ENCODE measurements at places on chromosomes 13 and 19.

DNA sequence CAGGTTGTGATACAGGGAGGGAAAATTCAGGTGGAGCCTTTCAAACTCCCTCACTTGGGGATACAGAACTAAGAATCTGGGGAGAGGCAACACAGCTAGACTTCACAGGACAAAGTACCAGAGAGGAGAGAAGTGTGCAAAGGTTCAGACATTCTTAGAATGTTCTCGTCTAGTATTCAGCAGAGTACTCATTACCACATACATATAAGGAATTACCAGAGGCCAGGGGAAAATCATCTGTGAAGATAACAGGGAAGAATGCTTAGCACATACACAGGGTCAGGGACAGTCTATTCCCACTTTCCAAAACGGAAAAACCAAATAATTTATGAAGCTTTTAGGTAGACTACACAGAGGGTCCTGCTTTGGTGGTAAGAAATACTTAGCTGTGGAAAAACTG is 58.1 kb downstream of the TRPC4 start:
- no peak overlapping the region for H3K4me3 ChIP-seq
- no peaks in the 10 kb centered on the region for H3K4me1 ChIP-seq
- no peaks in the 10 kb centered on the region for H3K27me3 ChIP-seq
- H3K27ac ChIP-seq = no peak overlapping the region

- H3K27me3 ChIP-seq = no peaks in the 10 kb centered on the region
- no peak overlapping the region for H3K27ac ChIP-seq
- no peak for DNase-seq
- H3K36me3 ChIP-seq = no peaks in the 10 kb centered on the region
These were observed 196.8 kb downstream of the RAP2A start for GRCh38 chr13:97630725-97631124.

GRCh38 chr19:56103027-56103614 is 18.0 kb downstream of the ZNF787 start:
- DNase-seq = no peak
- H3K4me3 ChIP-seq = no peak overlapping the region
- H3K36me3 ChIP-seq = peaks cover 29% of the 10 kb centered on the region
- H3K27ac ChIP-seq = no peak overlapping the region
- peaks cover 12% of the 10 kb centered on the region for H3K4me1 ChIP-seq

DNA sequence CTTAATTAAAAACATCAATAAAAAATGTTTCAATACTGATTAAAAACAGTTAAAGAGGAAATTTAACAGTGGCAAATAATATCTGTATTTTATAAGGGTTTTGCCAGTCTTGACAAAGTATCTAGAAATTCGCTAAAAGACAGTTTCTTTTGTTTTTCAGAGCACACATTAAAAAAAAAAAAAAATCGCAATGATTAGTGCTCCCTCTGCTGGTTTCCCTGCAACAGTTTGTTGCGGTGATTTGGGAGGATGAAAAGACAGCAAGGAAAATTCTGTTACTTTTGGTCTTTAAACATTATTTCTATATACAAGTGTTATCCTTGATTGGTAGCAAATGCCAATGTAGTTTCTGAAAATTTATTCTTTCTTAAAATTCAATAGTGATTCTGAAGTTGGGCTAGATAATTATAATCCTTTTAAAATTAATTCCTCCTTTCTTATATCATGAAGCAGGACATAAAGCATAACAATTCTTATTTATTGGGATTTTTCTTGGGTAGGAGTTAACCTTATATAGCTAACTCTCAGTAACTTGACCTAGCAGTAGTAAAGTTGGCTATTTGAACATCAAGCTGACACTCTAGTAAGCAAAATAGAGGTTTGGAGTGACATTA is 23.1 kb upstream of the SPRY2 start:
- DNase-seq = no peak
- no peak overlapping the region for H3K27ac ChIP-seq
- H3K36me3 ChIP-seq = no peaks in the 10 kb centered on the region
- no peaks in the 10 kb centered on the region for H3K27me3 ChIP-seq

GRCh38 chr19:35557539-35558399 is 5.7 kb downstream of the ATP4A start:
- no peak overlapping the region for H3K27ac ChIP-seq
- DNase-seq = no peak
- H3K27me3 ChIP-seq = peaks cover 9% of the 10 kb centered on the region

- H3K27ac ChIP-seq = no peak overlapping the region
- H3K27me3 ChIP-seq = no peaks in the 10 kb centered on the region
- no peak overlapping the region for H3K4me3 ChIP-seq
- no peaks in the 10 kb centered on the region for H3K4me1 ChIP-seq
- no peak for DNase-seq
These were observed 29.9 kb downstream of the TINCR start for GRCh38 chr19:5537870-5538269.

DNA sequence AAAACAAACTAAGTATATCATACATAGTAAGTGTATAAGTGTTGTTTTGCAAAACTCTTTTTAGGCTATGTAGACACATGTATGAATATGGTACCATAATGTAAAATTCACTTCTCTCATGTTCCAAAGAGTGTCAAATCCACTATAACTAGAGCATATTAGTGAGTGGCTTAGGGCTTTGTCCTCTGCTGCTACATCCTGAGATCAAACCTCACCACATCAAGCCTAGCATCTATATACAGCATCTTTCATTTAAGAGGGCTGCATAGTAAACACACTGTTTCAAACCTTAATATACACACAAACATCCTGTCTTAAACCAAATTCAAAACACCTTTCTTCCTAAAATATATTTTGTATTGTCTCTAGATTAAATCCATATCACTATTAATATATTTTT is 38.7 kb downstream of the ELF1 start:
- no peaks in the 10 kb centered on the region for H3K4me1 ChIP-seq
- peak overlapping the region; percentile 20 for H3K4me3 ChIP-seq
- no peak overlapping the region for H3K27ac ChIP-seq
- no peaks in the 10 kb centered on the region for H3K36me3 ChIP-seq
- DNase-seq = no peak
- no peaks in the 10 kb centered on the region for H3K27me3 ChIP-seq

DNA sequence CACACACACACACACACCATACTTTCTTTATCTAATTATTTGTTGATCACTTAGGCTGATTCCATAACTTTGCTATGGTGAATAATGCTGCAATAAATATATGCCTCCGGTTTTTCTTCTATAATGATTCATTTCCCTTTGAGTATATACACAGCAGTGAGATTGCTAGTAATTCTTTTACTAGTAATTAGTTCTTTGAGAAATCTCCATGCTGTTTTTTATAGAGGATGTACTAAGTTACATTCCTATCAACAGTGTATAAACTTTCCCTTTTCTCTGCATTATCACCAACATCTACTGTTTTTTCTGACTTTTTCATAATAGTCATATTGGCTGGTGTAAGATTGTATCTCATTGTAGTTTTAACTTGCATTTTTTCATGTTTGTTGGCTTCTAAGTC is 1405.1 kb downstream of the PCDH9 start:
- H3K27ac ChIP-seq = no peak overlapping the region
- H3K4me1 ChIP-seq = no peaks in the 10 kb centered on the region

- H3K27ac ChIP-seq = no peak overlapping the region
- H3K4me3 ChIP-seq = no peak overlapping the region
- H3K27me3 ChIP-seq = no peaks in the 10 kb centered on the region
These were observed 6.0 kb downstream of the PLPPR2 start for GRCh38 chr19:11361037-11361770.

GRCh38 chr19:45827459-45828093 is 12.5 kb upstream of the RSPH6A start:
- no peak overlapping the region for H3K27ac ChIP-seq
- peaks cover 100% of the 10 kb centered on the region for H3K36me3 ChIP-seq
- DNase-seq = no peak
- no peaks in the 10 kb centered on the region for H3K4me1 ChIP-seq
- no peak overlapping the region for H3K4me3 ChIP-seq
- no peaks in the 10 kb centered on the region for H3K27me3 ChIP-seq

- H3K27me3 ChIP-seq = no peaks in the 10 kb centered on the region
- no peaks in the 10 kb centered on the region for H3K36me3 ChIP-seq
- no peak overlapping the region for H3K27ac ChIP-seq
- no peaks in the 10 kb centered on the region for H3K4me1 ChIP-seq
These were observed 945.5 kb upstream of the SLC10A2 start for GRCh38 chr13:104011505-104012241.

DNA sequence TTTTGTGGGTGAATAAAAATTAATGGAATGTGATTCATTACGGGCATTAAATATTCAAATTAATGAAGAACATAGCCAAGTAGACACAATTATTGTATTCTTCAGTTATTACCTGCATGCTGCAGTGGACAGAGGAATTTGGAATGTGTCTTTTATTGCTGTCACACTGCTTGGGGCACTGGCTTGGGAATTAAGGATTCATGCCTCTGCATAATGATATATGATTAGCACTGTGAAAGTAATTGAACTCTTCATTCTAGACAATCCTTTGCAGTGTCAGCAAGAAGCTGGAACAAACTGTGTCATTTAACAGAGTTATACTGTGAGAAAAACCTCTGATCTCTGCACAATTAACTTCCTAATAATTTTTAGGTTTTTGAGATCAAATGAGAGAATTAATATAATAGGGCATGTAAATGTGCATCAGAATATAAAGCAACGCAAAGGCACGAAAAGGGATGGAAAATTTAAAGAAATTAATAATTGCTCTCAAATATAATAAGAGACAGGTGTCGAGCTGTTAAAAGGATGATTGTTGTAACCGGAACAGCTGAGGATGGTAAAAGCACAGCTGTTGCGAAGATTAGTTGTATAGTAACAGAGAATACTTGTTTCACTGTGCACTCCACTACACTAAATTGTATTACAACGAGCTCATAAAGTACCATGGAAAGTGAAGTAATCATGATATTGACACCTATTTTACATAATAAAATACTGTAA is 235.1 kb upstream of the MIR17HG start:
- H3K36me3 ChIP-seq = no peaks in the 10 kb centered on the region
- no peaks in the 10 kb centered on the region for H3K4me1 ChIP-seq
- no peak for DNase-seq
- H3K27me3 ChIP-seq = no peaks in the 10 kb centered on the region
- H3K27ac ChIP-seq = no peak overlapping the region
- H3K4me3 ChIP-seq = no peak overlapping the region

DNA sequence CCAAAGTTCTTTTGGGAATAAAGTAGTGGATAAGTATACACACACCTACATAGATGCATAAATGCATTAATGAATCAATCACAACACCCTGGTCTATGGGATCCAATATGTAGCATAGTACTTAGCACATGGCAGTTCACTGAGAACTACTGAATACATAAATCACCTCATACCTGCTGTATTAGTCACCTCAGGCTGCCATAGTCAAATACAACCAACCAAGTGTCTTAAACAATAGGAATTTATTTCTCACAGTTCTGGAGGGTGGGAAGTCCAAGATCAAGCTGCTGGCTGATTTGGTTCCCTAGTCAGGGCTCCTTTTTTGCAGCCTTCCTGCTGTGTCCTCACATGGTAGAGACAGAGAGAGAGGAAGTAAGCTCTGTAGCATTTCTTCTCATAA is 228.2 kb downstream of the NHLRC3 start:
- H3K4me3 ChIP-seq = no peak overlapping the region
- H3K4me1 ChIP-seq = no peaks in the 10 kb centered on the region
- DNase-seq = no peak
- no peaks in the 10 kb centered on the region for H3K27me3 ChIP-seq

GRCh38 chr19:47446534-47447469 is 24.9 kb downstream of the SLC8A2 start:
- no peaks in the 10 kb centered on the region for H3K4me1 ChIP-seq
- no peak for DNase-seq
- H3K36me3 ChIP-seq = no peaks in the 10 kb centered on the region
- H3K27ac ChIP-seq = no peak overlapping the region

GRCh38 chr13:30806784-30807183 is 71.4 kb downstream of the ALOX5AP start:
- no peak overlapping the region for H3K4me3 ChIP-seq
- H3K4me1 ChIP-seq = peaks cover 13% of the 10 kb centered on the region
- H3K27ac ChIP-seq = no peak overlapping the region
- H3K27me3 ChIP-seq = no peaks in the 10 kb centered on the region
- H3K36me3 ChIP-seq = no peaks in the 10 kb centered on the region
- no peak for DNase-seq

DNA sequence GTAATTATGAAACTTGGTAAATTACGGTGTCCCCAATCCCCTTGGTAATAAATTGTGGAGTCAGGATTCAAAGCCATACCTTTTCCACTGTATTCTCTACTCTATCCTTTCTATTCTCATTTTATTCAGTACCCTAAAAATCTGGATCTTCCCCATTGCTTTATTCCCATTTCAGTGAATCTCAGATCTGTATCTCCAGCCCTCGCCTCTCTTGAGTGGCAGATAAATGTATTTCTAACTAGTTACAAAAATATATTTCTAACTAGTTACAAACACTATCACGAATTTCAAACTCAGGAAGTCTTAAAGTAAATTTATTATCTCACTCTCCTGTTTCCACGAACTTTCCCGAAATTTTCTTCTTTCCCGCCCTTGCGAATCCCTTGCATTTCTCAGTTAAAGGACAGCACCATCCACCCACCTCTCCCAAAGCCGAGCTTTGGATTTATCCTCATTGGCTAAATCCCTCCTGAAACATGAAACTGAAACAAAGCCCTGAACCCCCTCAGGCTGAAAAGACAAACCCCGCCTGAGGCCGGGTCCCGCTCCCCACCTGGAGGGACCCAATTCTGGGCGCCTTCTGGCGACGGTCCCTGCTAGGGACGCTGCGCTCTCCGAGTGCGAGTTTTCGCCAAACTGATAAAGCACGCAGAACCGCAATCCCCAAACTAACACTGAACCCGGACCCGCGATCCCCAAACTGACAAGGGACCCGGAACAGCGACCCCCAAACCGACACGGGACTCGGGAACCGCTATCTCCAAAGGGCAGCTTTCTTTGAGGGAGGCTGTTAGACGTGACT is 164.3 kb upstream of the PABPC3 start:
- no peaks in the 10 kb centered on the region for H3K36me3 ChIP-seq
- DNase-seq = no peak
- peaks cover 4% of the 10 kb centered on the region for H3K27me3 ChIP-seq
- no peaks in the 10 kb centered on the region for H3K4me1 ChIP-seq

DNA sequence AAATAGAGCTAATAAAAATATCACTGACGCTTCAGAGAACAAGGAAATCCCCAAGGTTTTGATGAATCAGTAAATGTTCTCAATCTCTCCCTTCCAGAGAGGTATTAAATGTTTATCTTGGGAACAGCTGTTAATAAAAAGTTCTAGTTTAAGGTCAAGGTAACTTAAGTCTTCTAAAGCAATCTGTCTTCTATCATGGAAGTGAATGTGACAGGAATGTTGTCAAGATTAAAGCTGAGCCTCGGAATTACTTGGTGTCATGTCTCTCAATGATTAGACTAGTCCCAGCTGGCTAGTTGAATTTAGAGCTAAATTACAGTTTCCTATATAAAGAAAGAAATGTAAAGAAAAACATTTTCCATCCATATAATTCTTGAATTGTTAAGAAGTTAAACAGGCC is 23.4 kb downstream of the ESD start:
- H3K4me3 ChIP-seq = no peak overlapping the region
- H3K27ac ChIP-seq = peak overlapping the region; percentile 84
- H3K4me1 ChIP-seq = no peaks in the 10 kb centered on the region
- no peaks in the 10 kb centered on the region for H3K27me3 ChIP-seq

GRCh38 chr19:34454685-34455084 is 26.5 kb downstream of the UBA2 start:
- H3K4me1 ChIP-seq = peaks cover 47% of the 10 kb centered on the region
- no peak for DNase-seq
- H3K27me3 ChIP-seq = no peaks in the 10 kb centered on the region
- no peak overlapping the region for H3K27ac ChIP-seq

Measured in ascending aorta (tissue), 2 donors.